ENCODE measurements at places on chromosomes 3 and 15.

DNA sequence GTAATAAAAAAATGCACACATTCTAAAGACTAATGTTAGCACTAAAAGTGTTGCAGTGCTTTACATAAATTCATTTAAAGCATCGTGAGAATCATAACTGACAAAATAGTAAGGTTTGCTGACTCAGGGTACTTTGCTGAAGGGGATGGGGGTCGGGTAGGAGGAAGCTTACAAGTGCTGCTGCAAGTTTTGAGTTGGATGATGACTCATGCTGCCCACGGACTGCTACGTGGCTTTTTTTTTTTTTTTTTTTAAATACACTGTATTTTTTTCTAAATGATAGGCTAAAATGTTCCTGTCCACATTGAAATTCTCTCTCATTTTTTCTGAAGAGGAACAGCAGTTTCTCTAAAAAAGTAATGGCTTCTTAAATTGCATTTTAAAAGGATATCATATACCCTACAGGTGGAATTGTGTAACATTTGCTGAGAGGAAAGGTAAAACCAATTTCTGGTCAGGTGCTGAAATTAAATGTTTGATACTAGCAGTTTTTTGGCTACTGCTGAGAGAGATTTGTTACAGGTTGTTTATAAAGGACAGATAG is 2.2 kb downstream of the MAPK6 start:
- DNase-seq: peak; percentile 82

GRCh38 chr3:78091478-78092119 is 1051.7 kb downstream of the ROBO2 start:
- no peak for DNase-seq

GRCh38 chr3:128409624-128410581 is 56.8 kb downstream of the DNAJB8 start:
- no peak for DNase-seq

- DNase-seq: no peak
These were observed 289.7 kb upstream of the DNAJC19 start for GRCh38 chr3:181279239-181279565.

DNA sequence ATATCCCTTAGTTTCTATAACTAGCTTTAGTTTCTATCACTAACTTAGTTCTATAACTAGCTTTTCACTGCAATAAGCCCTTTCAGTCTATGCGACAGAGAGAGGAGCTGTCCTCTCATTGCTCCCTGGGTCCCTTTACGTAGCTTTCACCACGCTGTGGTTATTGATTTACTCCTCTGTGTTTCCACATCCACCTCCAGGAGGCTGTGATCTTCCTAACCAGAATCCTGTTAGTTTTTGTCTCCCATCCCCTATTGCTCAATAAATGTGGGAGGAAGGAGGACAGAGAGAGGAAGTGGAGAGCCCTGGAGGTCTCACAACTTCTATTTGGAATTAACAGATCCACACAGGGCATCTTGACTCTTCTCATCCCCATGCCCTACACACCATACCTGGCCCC is 1036.1 kb downstream of the MCTP2 start:
- DNase-seq: no peak

DNA sequence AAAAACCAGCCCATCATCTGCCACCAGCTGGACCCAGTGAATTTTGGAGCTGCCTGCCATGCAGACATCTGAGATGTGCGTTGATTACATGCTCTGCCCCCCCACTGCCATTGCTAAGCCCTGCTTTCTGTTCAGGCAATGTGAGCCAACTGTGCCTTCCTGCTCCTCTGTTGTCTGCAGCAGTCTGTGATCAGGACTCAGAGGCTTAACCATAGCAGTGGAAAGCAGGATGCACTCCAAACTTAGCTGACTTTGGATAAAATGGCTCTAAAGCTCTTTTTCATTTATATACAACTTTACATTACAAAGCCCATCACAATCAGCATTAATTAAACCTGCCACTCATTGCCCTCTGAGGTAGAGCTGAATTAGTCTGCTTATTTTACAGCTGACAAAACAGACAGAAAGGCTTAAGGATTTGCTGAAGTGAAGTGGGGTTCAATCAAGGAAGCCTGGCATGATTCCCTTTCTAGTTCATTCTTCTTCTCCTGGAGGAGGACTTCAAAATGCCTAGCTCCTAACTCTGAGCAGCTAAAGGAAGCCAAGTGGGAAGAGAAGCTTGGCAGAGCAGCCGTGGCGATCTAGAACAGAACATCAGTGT is 15.7 kb upstream of the RPS27L start:
- DNase-seq: no peak

DNA sequence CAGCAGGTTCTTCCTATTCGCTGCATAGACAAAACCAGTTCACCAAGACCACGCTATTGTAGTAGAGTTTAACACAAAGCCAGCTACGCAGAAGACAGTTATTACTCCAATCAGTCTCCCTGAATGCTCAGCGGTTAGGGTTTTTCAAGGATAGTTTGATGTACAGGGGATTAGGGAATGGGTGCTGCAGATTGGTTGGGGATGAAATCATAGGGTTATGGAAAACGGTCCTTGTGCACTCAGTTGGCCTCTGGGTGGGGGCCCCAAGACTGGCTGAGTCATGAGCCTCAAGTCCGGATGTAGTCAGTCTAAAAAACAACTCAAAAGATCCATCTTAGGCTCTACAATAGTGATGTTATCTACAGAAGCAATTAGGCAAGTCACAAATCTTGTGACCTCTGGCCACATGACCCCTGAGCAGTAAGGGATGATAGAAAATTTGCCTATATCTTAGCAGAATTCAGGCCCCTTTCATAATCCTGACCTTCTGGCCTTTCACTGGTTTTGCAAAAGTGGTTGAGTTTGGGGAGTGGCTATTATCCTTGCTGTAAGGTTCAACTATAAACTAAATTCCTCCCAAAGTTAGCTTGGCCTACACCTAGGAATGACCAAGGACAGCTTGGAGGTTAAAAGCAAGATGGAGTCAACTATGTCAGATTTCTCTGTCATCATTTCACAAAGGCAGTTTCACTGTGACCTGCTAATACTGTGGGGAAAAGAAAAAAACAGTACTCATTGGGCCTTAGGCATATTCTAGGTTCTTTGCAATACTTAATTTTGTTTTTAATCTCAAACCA is 57.7 kb downstream of the LIPC start:
- no peak for DNase-seq

DNA sequence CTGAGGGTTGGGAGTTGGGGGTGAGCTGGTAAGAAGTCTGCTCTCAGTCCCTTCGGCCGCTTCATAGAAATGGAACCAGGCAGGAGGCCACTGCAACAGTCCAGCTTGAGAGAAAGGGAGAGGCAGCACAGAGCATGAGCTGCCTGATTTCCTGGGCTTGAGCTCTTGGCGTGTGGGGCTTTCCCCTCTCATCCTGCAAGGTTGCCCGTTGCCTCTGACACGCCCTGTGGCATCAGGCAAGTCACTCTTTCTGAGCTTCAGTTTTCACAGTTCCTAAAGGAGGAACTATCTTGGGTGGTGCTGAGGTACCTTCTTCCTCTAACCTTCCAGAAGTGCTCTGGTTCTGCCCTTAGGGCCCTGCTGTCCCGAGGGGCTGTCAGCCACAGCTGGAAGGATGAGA is 4.9 kb downstream of the MESP2 start:
- no peak for DNase-seq

DNA sequence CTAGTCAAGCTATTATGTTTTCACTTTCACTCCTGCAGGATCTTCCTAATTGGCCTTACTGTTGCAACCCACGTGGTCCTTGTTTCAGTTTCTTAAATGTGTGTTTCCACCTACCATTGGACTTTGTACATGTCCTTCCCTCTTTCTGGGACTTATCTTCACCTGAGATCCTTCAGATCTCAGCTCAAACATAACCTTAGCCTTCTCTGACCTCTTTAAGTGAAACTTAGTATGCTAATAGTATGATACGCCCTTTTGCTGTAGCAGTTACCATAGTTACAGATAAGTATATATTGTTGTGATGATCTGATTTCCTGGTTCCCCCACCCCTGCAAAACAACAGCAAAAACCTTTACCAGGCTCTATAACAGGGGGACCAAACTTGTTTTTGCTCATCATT is 35.2 kb downstream of the U2SURP start:
- no peak for DNase-seq

- DNase-seq: no peak
These were observed 69.1 kb downstream of the SEMA6D start for GRCh38 chr15:47786371-47786770.

Data from activated CD4-positive, alpha-beta T cell treated with anti-CD3 and anti-CD28 coated beads for 4 hours (primary cell).